ENCODE measurements at places on chromosomes 7 and 10.

GRCh38 chr10:114335614-114336013 is 68.7 kb downstream of the AFAP1L2 start:
- no peak for DNase-seq

DNA sequence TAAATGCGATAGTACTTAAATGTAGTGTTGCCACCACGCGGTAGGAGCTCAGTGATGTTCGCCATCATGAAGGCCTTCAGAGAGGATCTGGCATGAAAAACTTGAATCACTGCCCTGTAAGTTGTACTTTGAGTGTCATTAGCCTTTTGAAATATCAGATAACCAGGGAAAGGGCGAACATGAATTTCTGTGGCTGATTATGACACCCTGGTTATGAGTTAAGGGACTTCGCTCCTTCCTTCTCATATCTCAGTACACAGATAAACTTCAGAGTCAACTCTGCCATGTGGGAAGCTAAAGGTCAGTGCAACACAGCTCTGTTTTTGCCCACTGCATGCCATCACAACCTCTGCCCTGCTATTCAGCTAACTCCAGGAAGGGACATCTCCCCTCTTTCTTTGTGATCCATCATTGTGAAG is 8.9 kb upstream of the ACSL5 start:
- DNase-seq = no peak

DNA sequence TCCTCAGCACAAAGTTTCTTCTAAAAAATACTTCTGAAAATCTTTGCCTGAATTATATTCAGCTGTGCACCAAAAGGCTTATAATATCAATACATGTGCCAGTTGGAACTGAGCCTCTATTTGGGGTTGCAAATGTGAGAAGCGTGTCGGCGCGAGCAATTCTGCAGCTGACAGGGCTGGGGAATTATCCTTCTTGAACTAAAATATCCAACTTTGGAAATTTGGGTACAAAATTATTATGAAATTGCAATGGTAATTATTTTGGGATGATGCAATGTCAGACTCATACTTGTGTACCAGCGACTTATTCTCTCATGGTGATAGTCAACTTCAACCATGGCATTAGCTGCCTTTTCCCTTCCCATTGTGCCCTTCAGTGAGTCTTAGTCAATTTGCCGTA is 507.0 kb upstream of the KLF6 start:
- DNase-seq = no peak

DNA sequence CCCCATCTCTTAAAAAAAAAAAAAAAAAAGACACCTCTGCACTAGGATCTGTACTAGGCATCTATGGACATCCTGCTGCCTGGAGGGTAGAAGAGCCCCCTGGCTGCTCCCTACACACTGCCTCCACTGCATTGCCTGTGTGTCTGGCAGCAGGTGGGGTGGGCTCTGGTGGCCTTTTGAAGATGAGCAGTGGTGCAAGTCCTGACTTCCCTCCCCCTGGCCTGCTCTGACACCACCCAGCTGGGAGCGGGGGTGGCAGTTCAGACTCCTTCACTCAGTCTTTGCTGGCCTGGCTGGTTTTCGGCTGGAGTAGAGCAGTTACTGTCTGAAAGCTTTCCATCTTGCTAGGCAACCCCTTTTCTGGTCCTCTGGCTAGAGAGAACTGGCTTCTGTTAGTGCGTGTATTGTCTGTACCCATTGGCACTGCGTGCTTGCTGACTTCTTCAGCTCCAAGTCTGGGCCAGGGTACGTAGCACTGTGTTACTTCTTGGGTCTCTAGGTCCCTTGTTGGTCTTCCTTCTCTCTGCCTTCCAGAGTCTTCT is 17.6 kb downstream of the C10orf62 start:
- no peak for DNase-seq

DNA sequence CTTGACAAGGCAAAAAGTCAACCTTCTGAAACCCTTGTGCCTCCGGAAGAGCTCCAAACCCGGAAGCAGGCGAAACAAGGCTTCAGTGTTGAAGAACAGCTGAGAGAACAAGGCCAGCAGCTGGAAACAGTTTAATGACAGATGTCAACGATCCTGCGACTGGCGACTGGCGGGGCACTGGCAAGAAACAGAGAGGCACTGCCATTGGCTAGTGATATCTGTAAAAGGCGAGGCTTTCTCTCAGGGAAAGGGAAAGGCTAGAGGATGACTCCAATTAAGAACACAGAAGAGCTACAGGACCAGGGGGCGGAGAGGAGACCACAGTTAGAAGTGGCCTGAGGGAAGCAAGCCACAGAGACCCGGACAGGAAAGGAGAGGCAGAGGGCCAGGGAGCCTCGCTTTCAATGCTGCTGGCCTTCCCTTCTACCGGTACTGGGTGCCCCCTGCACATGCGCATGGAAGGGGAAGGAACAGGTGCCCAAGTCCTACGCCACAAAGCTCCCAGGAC is 19.4 kb downstream of the ITGB1 start:
- DNase-seq = no peak

DNA sequence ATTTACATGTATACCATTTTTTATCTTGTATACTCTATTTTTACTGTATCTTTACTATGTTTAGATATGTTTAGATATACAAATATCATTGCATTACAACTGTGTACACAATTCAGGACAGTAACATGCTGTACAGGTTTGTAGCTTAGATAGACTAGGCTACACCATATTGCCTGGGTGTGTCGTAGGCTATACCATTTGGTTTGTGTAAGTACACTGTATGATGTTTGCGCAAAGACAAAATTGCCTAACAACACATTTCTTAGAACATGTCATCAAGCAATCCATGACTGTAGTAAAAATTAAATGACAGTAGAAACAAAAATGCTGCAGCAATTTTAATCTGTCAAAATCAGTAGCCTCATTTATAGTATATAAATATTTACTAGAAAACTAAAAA is 812.2 kb downstream of the GRM8 start:
- no peak for DNase-seq

- no peak for DNase-seq
Measured at GRCh38 chr7:150803161-150803860, 2.7 kb downstream of the TMEM176A start.

- no peak for DNase-seq
Measured at GRCh38 chr7:101233907-101234547, 3.6 kb downstream of the CLDN15 start.

- no peak for DNase-seq
Measured at GRCh38 chr10:83310688-83311087, 828.6 kb upstream of the GHITM start.

DNA sequence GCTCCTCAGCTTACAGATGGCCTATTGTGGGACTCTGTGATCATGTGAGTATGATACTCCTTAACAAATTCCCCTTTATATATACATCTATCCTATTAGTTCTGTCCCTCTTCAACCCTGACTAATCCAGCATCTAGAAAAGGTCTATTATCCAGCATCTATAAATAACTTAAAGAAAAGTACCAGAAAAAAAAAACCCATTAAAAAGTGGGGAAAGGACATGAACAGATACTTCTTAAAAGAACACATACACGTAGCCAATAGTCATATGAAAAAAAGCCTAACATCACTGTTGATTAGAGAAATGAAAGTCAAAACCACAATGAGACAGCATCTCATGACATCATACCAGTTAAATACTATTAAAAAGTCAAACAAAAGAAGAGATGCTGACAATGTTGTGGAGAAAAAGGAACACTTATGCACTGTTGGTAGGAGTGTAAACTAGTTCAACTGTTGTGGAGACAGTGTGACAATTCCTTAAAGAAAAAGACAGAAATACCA is 549.5 kb upstream of the GRM3 start:
- no peak for DNase-seq

GRCh38 chr10:28250782-28251181 is 52.1 kb downstream of the MPP7 start:
- no peak for DNase-seq

GRCh38 chr7:2566890-2567678 is 8.3 kb downstream of the IQCE start:
- DNase-seq = no peak

DNA sequence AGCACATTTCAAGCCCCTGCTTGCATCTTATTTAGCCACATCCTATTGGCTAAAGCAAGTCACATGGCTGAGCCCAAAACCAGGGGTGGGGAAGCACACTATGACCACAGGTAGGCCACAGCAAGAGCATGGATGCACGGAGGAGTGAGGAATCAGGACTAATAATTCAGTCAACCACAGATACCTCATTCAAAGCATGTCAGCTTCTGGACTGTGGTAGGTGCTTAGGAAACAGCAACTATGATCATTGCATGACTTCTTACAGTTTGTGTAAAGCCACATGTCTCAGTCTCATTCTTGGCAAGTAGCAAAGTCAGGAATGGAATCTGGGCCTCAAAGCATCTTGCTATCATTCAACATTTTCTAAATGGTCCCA is 79.0 kb upstream of the EMX2 start:
- no peak for DNase-seq

- no peak for DNase-seq
Measured at GRCh38 chr10:92644921-92645320, 44.8 kb upstream of the HHEX start.

DNA sequence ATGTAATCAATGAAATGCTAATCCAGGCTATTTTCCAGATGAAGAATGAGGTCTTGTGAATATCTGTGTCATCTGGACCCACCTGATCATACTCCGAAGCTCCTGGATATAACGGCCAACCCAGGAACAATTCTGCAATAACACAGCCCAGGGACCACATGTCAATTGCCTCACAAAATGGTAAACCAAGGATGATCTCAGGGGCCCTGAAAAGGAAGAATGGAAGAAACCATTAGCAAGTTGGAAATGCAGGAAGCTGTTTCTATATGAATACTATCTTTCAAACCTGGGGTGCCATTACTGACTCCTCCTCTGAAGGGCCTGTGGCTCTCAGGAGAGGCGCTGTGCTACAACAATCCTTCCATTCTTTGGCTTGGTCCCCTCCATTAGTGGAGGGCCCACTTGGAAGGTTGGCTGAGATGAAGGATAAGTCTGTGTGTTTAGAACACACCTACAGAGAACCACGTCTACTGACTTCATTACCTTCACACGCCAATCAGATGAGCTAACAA is 108.1 kb downstream of the CLEC2L start:
- no peak for DNase-seq

DNA sequence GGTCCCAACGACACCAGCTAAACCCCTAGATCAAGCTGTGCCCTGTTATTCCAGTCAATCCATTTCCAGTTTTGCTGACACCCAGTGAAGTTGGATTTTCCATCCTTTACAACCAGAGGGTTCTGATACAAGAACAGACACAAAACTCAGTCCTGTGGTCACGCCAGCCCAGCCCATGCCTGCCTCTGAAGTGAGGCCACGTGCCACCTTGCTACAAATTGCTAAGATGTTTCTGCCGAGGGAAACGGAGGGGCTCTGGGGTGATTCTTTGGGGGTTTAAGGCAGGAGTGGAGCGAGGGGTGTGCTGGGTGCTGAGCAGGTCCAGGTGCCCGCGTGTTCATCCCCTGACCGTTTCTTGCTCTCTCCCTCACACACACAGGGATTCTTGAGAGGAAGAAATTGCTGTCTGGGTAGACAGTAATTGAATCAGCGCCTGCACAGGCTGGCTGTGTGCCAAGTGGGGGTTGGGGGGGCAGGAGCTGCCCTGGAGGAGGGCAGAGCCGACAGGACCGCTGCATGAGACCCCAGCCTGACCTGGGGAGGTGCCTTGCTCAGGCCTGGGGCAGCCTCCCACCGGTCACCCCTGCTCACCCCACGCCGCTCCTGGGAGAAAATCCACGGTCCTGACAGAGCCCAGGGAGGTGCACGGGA is 38.1 kb downstream of the ADAP1 start:
- no peak for DNase-seq

DNA sequence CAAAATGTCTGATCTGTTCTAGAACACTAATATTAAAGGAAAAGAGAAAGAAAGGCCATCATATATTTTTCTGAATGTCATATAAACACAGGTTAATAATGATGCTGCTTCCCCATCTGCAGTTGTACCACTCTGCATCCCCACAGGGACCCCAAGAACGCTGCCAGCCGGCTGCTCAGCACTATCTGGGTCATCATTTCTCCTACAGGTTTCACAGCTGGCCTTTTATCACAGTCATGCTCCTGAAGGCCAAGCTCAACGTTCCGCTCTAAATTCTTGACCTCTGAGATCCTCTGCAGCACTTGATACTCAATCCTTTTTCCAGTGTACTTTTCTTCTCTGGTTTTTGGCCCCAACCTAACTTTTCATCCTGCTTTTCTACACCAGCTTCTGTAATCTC is 4.8 kb downstream of the IDI1 start:
- DNase-seq = no peak

- DNase-seq = no peak
Measured at GRCh38 chr10:121578965-121579364, 19.3 kb downstream of the FGFR2 start.

DNA sequence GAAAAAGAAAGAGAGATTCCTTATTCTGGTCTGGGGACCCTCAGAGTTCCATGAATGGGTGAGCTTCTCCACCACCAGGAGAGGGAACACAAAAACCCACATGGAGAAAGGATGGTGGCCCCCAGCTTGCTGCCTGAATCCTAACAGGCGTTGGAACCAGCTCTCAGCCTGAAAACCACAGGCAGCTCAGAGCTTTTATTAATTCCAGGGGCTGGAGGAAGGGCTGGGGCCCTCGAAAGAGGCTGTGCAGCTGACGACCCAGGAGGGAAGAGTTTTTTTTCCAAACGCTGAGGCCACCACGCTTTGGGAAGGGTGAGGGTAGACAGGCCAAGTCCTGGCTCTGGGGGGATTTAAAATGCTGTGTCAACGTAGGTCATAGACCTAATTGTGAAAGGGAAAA is 10.8 kb upstream of the ELN start:
- DNase-seq = no peak

GRCh38 chr10:114697061-114697598 is 39.1 kb upstream of the ABLIM1 start:
- DNase-seq = no peak

DNA sequence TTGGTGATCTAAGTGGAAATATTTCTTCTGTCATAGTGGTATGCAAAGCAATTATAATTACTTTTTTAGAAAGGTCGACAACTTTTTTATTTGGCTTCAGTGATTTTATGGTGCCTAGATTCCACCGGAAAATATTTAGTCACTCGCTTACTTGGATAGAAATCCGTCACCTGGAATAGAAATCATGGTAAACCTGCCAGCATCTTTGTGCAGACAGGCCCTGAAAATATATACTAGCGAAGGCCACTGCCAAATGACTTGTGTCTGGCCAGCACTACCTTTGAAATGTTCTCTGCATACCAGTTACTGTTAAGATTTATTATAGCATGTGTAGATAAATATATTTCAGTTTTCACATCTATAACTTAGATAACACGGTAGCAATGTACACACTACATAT is 226.4 kb downstream of the AGMO start:
- no peak for DNase-seq

Data from stimulated activated CD8-positive, alpha-beta memory T cell treated with anti-CD3 and anti-CD28 coated beads, Interleukin-4, amount 100 ng/mL, for 1 hour (primary cell).